Left lung (tissue), 14 donors: ENCODE measurements at places on chromosomes 4 and X. TPM values are rescaled to one million over a fixed set of nuclear protein-coding genes. Genes with fewer than 3 reads are reported as not detected.
A peak's percentile ranks its signal among the peaks of the same experiment; 100 is the strongest.

DNA sequence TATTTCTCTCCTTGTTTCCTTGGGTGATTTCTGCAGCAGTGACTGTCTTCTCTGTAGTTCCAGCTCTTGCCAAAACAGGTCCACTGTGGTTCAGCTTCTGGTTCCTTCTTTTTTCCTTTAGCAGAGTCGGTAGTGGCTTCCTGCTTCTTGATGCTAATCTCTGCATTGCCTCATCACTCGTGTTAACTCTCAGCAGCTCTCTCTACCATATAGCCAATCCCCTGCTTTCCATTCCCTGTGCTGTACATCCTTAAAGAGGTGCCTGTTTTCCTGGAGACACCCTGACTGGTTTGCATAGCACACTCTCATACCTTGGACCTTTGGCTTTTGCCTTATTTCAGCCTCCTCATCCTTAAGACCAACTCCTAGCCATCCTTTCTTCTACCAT lies 191.2 kb upstream of the LNX1 start:
- DNase-seq: no peak

DNA sequence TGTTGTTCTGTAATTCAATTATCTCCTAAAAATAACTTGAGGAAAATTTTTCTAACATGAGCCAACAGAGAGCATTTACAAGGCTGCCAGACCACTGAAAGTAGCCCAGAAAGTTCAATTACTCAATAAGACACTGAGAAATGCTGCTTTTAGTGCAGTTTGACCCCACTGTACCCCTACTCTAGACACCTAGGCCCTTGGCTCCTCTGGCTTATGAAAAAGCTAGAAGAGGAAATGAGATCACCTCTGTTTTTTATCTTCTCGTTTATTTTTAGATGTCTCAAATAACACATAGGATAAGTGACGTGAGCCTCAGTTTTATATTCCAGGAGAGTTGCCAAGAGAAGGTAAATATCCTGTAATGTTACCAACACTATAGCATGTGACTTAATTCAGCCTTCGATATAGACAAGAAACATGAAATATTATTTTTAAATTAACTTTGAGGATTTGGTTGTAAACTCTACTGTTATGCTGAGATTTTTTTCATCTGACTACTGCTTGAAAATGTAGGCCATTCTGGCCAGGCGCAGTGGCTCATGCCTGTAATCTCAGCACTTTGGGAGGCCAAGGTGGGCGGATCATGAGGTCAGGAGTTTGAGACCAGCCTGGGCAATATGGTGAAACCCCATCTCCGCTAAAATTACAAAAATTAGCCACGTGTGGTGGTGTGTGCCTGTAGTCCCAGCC lies 24.4 kb downstream of the TNIP3 start:
- DNase-seq: no peak

The SCD5 gene
- polyA plus RNA-seq: 34.4 TPM

The TAF7L gene
- polyA plus RNA-seq: 0.89 TPM

- no peak for DNase-seq
Measured at GRCh38 chrX:42934020-42934726, 156.2 kb upstream of the PPP1R2C start.

- no peak for DNase-seq
Measured at GRCh38 chr4:70577220-70577927, 14.7 kb upstream of the AMBN start.

The ALAS2 gene
- polyA plus RNA-seq: 30.3 TPM

GRCh38 chrX:97529536-97530200 lies 646.0 kb downstream of the RPA4 start:
- DNase-seq: no peak

GRCh38 chr4:113561092-113561491 lies 200.4 kb downstream of the CAMK2D start:
- DNase-seq: no peak

- DNase-seq: no peak
Measured at GRCh38 chrX:95640226-95640625, 1044.4 kb upstream of the DIAPH2 start.

The BMP3 gene
- polyA plus RNA-seq: 77.6 TPM

GRCh38 chrX:9587642-9588041 lies 122.8 kb downstream of the TBL1X start:
- no peak for DNase-seq

The ARMCX2 gene
- polyA plus RNA-seq: 105 TPM

The ELMOD2 gene
- 44.2 TPM for polyA plus RNA-seq

DNA sequence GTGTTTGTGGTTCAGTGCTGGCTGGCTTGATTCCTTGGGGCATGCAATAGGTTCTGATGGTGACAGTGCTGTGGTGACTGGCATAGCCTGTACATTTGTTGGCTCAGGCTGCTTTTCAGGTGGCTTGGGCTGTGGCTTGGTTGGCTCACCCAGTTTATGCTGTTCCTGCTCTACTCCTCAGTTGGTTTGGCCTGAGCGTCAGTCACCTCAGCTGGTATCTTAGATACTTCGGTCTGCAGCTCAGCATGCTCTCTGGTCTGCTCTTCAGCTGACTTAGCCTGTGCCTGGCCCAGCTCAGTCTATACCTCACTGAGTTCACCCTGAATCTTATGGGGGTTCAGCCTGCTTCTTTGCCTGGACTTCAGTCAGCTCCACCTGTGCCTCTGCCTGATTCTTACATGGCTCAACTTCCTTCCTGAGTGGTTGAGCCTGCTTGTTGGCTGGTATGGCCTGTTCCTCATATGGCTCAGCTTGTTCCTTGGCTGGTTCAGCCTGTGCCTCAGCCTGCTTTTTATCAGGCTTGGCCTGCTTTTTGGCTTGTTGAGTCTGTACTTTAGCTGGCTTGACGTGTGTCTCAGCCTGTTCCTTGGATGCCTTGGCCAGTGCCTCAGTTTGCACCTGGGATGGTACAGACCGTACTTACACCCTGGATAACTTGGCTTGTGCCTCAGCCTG lies 170.6 kb downstream of the MSN start:
- no peak for DNase-seq

- DNase-seq: no peak
Measured at GRCh38 chr4:78325271-78326157, 226.1 kb upstream of the ANXA3 start.

- DNase-seq: no peak
Measured at GRCh38 chr4:61356696-61357095, 156.6 kb downstream of the ADGRL3 start.

- DNase-seq: no peak
Measured at GRCh38 chr4:40335525-40335894, 377 bp downstream of the CHRNA9 start.

DNA sequence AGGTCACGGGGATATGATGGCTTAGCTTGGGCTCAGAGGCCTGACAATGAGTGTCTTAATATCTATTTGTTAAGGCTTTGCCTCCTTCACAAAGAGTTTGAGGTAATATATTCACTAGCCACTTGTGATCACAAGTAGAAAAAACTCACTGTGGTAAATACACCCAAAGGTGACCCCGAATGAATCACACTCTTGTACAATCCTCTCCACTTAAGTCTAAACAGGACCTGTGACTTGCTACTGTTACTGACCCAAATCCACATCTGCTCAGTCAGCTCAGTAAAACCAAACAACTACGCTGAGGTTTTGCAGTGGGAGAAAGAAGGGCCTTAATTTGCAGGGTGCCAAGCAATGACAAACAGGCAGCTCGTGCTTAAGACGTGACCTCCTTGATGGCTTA lies 223.8 kb upstream of the MAGEC2 start:
- no peak for DNase-seq

GRCh38 chrX:3567686-3568085 lies 145.8 kb downstream of the PRKX start:
- no peak for DNase-seq

The CXCL13 gene
- 0.51 TPM for polyA plus RNA-seq

DNA sequence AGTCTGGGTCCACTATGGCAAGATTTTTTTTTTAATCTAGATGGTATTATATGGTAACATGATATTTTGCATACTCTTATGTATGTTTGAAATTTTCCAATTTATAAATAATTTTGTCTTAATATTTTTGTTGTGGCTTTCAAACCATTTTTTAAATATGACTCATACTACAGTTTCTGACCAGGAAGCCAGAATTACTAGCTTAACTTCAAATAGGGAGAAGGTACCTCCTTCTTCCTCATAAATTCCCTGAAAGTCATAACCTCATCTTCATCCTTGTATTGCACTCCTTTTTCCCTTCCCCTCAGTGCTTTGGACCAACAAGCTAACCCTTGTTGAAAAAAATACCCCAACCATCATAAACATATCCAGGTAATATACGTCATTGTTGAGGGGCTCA lies 21.6 kb downstream of the ARAP2 start:
- no peak for DNase-seq

GRCh38 chrX:115642895-115643530 lies 82.0 kb downstream of the PLS3 start:
- DNase-seq: peak; percentile 64

DNA sequence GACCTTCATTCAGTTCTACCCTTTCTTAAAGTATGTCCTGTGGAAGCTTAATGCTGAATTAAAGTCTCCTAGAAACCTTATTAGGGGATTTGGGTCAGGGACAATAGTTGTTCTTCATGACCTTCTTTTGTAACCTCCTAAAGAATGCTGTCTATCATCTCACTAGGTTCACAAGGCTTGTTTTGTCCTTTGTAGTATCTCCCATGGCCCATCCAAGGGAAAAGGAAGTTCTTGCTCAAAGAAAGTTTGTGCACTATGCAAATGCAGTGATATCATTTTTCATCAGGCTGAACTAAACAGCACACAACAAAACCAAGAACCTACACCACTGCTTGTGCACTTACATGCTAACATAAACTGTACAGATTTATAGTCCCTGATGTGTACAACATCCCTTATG lies 46.6 kb upstream of the PGM2 start:
- no peak for DNase-seq

DNA sequence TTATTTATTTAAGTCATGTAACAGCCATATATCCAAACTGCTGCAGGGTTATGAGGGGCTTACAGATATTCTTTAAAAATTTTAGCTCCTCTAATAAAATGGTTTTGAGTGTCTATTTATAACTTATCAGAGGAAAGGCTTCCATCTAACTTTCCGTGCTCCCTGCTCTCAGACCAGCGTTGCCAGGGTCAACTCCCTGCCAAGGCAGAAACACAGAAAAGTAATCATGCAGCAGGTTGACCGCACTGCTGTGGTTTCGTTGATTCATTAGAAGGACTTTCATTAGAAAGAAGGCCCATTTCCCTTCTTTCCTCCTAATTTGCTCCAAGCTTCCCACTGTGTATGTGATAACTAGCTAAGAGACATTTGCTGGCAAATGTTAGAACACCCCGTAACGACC lies 33.9 kb downstream of the BCLAF3 start:
- no peak for DNase-seq

- no peak for DNase-seq
Measured at GRCh38 chrX:53082773-53083616, 828 bp downstream of the TSPYL2 start.

The CXXC4 gene
- polyA plus RNA-seq: 16.1 TPM

The MAGEA12 gene
- polyA plus RNA-seq: not detected

DNA sequence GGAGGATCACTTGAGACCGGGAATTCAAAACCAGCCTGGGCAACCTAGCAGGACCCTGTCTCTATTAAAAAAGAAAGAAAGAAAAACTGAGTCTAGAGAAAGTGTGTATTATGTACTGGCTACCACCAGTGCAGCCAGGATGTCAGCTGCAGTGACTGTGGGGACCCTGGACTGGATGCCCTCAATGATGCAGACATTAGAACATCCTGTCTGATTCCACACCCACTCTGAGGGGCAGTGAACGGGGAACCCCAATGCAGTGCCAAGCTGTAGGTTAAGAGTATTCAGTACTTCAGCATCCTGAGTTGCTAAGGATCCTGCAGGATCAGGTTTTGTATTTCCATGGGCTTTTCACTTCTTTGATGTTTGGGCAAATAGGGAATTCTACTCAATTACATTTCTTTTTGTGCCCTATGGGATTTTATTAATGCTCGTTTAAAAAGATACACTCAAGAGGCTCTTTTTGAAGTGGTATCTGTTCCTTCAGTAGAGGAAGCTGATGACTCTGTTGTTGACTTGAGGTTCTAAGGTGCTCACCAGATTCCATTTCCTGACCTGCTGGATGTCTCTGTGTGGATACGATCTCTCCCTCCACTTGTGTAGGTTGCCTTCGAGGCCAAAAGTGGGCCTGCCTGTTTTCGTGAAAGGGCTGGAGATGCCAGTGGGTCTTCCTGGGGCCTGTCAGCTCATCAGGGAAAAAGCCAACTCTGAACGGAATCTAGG lies 85.9 kb upstream of the CLCN4 start:
- DNase-seq: no peak

The MAGEA2 gene
- not detected for polyA plus RNA-seq

DNA sequence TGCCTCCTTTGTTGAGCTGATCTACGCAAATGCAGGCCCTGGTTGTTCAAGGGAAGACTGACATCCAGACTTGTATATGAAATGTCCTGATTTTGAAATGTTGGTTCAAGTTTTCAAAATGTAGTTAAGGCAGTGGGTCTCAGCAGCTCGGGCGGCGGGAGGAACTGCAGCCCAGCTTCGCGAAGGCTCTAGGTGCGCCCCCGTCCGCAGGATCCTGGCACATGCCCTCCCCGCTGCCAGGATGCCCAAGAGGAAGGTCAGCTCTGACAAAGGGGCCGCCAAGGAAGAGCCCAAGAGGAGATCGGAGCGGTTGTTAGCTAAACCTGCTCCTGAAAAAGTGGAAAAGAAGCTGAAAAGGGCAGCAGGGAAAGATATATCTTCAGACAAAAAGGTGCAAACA lies 1310.1 kb downstream of the ADGRL3 start:
- DNase-seq: no peak

The CITED1 gene
- 0.61 TPM for polyA plus RNA-seq

The STARD8 gene
- polyA plus RNA-seq: 15.4 TPM

The C4orf46 gene
- 24.4 TPM for polyA plus RNA-seq

DNA sequence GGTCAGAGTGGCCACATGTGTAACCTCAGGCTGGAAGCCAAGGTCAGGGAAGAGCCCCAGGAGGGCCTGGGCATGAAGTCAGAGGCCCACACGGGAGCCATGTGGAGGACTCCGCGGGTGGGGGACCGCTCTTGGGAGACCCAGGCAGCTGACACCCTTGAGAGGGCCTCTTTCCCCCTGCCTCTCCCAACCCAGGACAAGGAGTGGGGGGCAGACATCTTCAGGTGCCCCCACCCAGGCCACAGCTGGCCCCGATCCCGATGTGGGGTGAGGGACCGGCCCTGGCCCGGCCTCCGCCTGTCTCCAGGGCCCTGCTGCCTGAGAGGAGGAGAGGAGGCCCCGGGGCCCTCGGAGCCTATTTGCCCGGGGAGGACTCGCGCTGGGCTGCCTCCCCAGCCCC lies 3.1 kb downstream of the PNMA6A start:
- DNase-seq: no peak

- DNase-seq: no peak
Measured at GRCh38 chr4:143443728-143444127, 69.8 kb upstream of the SMARCA5 start.

DNA sequence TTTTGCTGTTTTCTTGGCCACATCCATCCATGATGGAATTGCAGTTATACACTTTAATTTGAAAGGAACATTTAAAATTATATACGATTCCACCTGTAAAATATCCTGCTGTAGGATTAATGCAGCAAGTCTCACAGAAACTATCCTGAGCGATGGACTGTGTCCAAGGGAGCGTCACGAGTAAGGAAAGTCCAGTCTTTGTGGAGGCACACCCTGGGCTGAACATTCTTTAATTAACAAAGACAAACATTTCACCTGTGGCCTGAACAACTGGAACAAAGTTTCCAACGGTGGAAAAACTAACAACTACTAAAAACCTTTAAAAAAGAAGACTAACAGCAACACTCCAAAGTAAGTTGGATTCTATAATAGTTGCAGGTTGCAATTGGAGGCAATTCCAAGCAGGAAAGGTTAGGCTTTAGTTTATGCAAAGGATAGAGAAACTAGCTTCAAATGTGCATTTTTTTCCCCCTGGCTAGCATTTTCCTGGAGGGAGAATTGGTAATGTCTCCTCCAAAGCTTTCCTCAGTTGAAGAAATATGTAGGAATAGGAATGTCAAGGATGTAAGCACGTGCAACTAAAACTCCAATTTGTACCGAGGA lies 11.0 kb downstream of the EREG start:
- DNase-seq: no peak

- DNase-seq: no peak
Measured at GRCh38 chr4:185536411-185536709, 1.1 kb upstream of the PDLIM3 start.
